GOT3 (cell line): ENCODE measurements at places on chromosomes 13 and 19.

- no peak for DNase-seq
Measured at GRCh38 chr13:97234742-97235141, 12.6 kb downstream of the MBNL2 start.

DNA sequence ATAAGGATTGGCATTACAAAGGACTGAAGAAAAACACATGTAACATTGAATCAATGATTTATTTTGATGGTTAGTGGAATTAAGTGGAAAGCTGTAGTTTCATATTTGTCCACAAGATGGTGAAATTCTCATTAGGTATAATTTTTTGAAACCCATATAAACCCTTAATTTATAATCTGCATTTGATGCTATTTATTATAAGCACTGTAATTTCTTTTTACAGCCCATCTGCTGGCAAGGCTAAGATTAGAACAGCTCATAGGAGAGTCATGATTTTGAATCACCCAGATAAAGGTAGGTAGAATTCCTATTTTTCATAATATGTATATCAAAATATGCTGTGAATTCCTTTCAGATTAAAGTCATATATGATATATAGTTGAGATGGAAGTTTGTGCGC is 62.2 kb downstream of the DNAJC15 start:
- no peak for DNase-seq

DNA sequence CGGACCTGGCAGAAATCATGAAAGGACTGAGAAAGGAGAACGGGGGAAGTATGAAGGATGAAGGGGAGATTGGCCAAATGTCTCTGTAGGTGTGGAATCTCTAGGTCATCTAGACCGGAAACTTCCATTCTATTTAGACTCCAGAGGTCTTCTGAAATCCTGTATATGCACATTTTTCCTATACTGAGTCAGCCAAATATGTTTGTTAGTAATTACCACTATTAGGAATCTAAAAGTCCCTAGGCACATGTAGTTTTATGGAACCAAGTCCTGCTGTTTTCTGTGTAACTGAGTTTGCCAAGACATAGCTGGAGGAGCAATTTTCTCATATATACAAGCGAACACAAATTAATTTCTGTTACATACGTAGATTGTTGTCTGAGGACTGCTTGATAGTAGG is 498.1 kb downstream of the GPC5 start:
- DNase-seq, result no peak

GRCh38 chr19:33616857-33617256 is 4.9 kb upstream of the CHST8 start:
- no peak for DNase-seq

GRCh38 chr13:33615436-33615835 is 202.5 kb upstream of the RFC3 start:
- DNase-seq, result no peak

DNA sequence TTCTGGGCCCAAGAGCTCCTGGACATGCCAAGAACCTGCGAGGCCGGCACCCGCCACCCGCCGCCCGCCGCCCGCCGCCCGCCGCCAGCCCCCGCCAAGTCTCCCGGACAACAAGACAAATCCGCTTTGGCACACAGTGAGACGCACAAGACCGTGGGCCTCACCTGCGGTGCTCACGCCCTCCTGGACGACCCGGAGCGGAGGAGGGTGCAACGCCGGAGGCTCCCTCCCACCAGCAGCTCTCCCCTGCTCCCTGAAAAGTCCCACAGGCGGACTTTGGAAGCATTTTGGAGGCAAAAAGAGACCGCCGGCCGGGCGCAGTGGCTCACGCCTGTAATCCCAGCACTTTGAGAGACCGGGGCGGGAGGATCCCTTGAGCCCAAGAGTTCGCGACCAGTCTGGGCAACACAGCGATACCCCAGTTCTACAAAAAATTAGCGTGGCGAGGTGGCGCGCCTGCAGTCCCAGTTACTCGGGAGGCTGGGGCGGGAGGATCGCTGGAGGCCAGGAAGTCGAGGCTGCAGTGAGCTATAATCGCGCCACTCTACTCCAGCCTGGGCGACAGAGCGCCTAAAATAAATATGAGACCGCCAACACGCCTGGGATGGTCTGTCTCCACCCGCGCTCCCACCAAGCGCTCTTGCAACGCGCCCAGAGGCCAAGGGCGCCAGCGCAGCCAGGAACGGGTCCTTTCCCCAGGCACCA is 783 bp downstream of the RHPN2 start:
- DNase-seq, result no peak
